ENCODE measurements at places on chromosomes 7 and 10.

- DNase-seq, result no peak
These were observed 51.9 kb downstream of the ZNF365 start for GRCh38 chr10:62426086-62426485.

DNA sequence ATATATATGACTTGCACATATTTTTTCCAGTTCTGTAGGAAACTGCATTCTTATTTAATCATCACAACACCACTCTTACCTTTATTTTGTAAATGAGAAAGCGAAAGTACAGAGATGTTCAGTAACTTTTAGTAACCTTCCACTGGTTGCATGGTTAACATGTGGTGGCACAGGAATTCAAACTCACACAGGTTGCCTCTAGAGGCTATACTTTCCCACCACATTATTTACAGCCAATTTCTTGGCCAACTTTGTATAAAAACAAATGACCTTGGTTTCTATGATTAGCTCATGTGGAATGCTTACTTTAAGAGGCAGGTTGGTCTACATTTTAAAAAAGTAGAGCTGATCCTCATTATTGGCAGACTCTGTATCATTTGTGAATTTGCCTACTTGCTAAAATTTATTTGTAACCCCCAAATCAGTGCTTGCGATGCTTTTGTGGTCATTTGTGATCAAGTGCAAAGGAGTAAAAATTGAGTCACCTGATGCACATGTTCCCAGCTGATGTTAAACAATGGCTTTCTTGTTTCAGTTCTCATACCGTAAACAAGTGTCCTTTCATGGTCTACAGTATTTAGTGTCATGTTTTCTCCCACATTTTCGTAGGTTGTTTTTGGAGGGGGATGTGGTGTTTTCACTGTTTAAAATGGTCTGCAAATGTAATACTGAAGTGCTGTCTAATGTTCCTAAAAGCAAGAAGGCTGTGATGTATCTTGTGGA, 14.8 kb downstream of the BBS9 start:
- no peak for DNase-seq

DNA sequence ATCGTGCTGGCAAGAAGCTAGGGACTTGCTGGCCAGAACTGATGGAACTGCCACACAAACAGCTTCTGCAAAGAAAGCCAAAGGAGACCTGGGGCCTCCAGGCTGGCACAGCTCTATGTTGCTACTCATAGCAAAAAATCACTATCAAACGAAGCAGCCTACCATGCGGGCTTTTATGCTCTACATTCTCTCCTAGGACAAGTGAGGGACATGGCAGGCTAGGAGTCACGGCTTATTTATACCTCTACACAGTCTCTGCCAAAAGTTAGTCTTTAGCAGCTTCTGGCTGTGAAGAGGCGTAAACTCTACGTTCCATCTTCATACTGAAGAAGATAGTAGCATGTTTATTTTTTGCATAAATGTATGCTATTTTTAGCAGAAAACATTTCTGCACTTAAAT, 35.4 kb downstream of the CDCA7L start:
- no peak for DNase-seq

DNA sequence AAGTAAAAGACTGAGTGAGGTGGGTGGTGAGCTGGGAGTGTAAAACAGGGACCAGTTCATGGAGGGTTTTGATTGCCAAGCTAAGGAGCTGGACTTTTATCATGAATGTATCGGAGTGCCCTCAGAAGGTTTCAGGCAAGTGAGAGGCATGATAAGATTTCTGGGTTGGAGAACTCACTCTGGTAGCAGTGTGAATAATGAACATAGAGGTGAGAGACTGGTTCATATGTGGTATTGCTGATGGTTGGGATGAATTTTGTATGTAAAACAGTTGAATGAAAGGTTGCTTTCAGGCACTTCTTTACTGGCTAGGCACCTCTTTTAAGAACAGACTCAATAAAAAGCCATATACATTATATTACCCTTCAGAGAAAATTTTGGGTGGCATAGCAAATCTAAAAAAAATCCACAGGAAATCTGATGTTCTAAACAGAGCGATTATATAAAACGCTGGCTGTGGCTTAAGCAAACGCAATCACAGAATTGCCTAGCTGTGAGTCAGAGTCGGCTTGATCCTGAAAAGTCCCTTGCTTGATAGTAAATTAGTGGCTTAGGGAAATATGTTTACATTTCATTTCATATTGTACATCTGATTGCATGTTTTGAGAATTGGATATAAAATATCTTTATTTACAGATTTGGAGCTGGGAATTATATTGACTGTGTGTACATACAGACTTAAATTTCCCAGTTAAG, 92.9 kb upstream of the HDAC9 start:
- no peak for DNase-seq

DNA sequence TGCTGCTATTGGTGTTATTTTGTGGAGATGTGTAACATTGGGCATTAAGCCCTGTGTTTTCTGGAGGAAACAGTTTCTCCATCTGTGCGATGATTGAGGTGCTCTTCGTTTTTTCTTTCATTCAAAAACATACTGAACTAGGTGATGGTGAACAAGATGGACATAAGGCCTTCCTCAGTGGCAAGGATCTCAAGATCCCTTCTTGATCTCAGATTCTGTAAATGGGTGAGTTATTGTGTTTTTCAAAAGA, 759 bp upstream of the ELAPOR2 start:
- no peak for DNase-seq

DNA sequence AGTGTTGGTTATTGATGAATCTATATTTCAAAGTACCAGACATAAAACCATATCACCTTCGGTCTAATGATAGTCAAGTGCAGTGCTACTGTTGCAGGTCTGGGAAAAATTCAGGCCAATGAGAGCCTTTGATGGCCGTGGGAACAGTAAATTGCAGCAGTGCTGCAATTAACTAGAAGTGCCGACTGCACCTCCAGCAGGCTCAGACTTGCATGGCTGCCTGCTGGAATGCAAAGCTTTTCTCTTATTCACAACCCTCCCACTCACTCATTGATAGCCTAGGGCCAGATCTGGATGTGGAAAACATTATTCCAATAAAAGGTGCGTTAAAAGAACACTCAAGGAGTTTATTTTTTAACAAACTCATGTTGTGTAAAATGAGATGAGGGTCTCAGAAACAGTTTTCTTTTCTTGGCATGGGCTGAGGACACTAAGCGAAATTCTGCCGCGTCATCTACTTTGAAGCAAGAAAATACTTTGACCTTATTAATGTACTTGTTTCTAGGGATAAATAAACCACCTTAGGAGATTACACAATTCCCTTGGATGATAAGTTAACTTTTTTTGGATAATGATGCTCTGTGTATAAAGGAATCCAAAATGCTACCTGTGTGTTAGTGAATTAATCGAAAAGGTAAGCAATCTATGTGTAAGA, 17.1 kb downstream of the PLXDC2 start:
- no peak for DNase-seq

- DNase-seq, result no peak
These were observed 61.2 kb upstream of the CAPZA2 start for GRCh38 chr7:116801092-116801710.

DNA sequence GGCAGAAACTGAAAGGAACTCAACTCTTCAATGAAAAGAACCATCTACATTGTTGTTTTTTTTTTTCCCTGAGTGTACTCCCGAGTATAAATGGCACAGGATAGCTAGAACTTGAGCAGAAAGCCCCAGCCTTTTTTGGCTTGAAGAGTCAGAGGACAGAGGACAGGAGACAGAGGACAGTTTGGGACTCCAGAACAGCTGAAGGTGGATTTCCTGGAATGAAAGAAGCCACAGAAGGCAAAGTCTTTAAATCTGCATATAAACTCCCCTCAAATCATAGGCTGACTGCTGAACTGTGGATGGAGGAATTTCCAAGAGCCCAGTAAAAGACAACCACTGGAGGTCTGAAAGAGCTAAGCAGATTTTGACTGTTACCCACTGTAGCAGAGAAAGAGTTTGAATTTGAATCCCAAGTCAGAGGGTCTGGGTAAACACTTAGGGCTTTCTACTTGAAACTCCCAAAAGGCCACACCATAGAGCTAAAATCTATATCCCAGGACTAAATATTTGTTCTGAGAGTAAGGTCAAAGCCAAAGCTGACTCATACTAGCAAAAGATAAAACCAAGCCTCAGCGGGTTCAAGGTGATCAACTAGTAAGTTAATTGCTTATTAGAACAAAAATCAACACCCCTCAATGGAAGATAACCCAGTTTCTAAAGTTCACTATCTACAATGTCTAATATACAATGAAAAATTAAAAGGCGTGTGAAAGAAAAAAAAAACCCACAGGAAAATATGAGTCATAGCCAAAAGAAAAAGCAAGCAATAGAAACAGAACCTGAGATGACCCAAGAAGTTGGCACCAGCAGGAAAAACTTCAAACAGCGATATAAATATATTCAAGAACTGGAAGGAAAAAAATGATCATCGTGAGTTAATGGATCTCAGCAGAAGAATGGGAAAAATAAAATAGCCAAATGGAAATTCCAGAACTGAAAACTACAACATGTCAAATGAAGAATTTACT, 1.8 kb upstream of the OPN1SW start:
- DNase-seq, result no peak

DNA sequence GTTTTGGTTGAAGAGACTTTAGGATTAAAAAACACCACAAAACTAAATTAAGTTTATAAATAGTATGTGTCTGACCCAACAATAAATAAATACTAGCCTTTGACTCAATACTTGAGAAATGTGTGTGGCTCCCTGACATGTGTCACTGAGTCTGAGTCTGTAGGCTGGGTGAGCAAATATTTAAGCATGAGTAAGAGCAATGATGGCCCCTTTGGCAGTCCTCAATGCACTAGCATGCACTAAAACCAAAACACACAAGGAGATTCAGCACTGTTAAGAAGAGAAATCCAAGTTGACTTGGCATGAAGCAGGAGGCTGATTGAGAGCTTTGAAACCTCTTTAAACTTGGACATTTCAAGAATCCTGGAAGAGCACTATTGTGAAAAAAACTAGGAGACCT, 37.1 kb downstream of the CCDC71L start:
- DNase-seq, result no peak

DNA sequence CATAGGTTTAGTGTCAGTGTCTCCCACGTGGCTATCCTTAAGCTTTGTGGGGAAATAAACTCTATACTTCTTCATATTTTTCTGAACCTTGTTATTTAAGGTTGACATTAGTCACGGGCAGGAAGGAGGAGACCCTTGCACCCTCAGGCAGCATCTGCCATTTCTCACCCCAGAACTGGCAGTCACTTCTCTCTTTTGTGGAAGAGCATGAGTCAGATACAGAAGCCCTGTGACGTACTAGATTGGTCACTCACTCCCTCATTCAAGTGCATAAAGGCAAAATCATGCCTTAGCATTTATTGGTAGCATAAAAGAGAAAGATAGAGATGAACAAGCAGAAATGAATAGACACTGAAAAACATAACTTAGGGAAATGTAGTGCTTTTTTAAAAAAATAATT, 206.0 kb upstream of the MDFIC start:
- DNase-seq, result no peak

DNA sequence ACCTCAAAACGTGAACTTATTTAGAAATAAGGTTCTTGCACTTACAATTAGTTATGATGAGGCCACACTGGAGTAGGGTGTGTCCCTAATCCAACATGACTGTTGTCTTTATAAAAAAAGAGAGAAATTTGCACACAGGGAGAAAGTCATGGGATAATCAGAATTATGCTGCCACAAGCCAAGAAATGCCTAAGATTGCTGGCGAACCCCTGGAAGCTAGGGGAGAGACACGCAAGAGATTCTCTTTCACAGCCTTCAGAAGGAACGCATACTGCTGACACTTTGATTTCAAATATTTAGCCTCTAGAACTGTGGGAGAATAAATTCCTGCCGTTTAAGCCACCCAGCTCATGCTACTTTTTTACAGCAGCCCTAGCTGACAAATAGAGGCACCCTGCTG, 138.3 kb downstream of the CCDC71L start:
- no peak for DNase-seq

GRCh38 chr10:72740528-72740927, 48.6 kb downstream of the MCU start:
- DNase-seq, result no peak

- DNase-seq, result no peak
These were observed 2.4 kb upstream of the POLM start for GRCh38 chr7:44084701-44085100.

- no peak for DNase-seq
These were observed 75.6 kb downstream of the MICU1 start for GRCh38 chr10:72550239-72550638.

GRCh38 chr7:112566442-112567324, 85.9 kb downstream of the LSMEM1 start:
- no peak for DNase-seq

DNA sequence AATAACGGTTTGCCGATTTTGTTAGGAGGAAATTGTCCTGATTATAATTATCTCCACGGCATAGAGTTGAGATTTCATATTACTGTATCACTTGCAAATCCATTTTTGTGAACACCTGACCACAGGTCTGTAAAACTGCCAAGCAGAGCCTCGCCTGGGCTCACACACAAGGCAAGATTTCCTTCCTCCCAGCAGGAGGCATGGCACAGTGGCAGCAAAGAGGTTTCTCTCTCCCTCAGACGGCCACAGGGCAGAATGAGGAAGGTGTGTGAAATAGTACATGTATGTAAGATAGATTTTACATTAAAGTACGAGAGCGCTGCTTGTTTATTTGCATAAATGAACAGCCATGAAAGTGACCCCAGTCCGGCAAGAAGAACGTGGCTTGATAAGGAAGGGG, 130.1 kb downstream of the CELF2 start:
- DNase-seq, result no peak

- DNase-seq, result no peak
These were observed 61.9 kb upstream of the SAMD8 start for GRCh38 chr10:75049316-75050148.
